ENCODE measurements at places on chromosomes 3 and 15.
A peak's percentile ranks its signal among the peaks of the same experiment; 100 is the strongest.

DNA sequence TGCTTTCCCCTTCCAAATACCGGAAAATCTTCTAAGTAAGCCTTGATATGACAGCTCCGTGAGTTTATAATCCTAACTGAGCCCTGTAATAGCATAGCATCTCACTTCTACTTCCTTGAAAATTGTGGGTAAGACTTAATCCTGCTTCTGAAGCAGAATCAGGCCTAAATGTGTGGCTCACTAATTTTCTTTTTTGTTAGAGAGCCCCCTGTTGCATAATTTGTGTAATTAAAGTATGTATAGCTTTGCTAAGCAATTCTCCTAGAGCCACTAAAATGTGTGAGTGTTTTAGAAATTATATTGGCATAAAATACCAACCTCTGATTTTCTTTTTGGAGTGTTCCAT lies 304.4 kb downstream of the FGF12 start:
- no peak for DNase-seq

- no peak for DNase-seq
These were observed 247.3 kb upstream of the SUCLG2 start for GRCh38 chr3:67901681-67902080.

DNA sequence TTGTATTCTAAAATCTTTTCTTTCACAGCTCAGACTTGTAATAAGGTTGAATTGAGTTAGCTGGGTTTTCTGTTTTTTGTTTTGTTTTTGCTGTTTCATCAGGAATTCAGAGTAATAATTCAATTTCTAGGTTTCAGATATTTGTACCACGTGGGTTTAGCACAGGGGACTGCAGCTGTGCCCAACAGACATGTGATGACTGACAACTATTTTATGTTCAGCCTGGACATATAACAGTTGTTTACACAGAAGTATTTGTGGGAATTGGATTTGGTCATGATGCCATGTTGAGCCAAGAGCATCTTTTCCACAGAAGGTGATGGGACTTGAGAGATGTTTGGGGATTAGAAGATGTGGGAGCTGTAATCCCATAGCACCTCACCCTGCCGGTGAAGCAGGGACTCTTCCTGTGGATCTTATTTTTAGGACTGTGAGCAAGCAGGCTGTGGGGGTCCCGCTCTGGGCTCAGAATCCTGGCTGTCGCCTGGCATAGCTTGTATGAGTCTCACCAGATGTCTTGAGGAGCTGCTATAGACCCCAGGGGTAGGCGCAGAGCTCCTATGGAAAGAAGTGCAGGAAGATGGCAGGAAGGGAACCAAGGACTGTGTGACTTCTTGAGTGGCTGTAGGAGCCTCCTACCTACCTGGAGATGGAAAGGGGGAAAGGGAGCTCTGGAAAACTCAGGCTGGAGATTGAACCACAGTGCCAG lies 23.7 kb downstream of the PXYLP1 start:
- DNase-seq = no peak

GRCh38 chr15:78989701-78990240 lies 44.9 kb upstream of the CTSH start:
- no peak for DNase-seq

GRCh38 chr3:122468896-122469533 lies 45.7 kb downstream of the KPNA1 start:
- peak; percentile 14 for DNase-seq

- no peak for DNase-seq
These were observed 64.1 kb downstream of the CCDC33 start for GRCh38 chr15:74300057-74300795.

DNA sequence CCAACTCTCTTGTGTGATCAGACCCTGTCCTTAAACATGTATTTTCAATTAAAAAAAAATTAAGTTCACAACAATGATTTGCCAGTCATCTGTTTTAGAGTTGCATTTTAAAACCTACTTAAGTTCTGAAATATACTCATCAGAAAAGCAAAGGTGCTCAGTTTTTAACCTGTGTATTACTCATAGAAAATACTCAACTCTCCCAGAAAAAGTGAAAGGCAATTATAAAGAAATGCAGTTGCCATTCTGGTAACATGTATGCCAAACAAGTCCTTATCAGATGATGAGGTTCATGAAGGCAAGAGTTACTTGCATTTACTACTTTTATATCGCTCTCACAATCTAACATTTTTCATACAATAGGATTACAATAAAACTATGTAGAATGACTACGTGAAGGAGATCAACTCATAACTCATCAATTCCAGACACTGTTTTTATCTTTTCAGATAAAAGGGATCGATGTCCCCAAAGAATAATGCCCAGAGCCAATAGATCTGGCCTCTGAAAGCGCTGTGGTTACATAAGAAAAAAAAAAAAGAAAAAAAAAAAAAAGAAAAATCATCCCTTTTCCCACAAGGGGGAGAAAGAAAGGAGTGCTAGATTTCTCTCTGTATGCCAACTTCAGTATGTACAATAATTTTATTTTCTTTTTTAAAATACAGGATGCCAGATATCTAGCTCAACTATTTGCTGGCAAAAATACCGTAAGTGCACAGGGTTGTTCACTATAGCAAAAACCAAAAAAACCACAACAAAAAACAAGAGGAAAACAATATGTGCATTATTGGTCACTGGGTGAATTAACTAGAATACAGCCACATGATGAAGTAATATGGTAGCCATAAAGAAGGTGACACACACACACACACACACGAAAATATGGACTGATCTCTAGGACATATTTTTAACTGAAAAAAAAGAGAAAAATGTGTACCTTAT lies 137.4 kb downstream of the NR1I2 start:
- DNase-seq = no peak
